ENCODE measurements at places on chromosomes 1 and 21. TPM values are rescaled to one million over a fixed set of nuclear protein-coding genes. Genes with fewer than 3 reads are reported as not detected.
A peak's percentile ranks its signal among the peaks of the same experiment; 100 is the strongest.

DNA sequence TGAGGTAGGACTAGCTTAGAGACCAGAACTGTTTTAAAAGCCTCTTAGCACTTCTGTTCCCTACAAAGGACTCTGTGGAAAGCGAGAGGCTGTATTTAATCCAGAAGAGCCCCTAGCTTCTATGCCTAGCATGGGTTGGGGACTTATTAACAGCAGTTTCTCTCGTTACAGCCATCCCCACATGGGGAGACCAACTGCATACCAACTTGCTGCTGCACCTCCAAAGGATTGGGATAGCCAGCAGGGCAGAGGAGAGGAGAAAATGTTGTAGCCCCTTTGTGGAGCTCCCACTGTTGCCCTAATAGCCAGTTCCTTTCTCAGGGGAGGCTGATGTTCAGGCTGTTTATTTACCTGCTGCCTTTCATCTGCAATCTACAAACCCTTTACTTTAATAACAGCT lies 11.0 kb upstream of the CELSR2 start:
- peaks cover 22% of the 10 kb centered on the region for H3K4me1 ChIP-seq
- no peak overlapping the region for H3K4me3 ChIP-seq
- no peaks in the 10 kb centered on the region for H3K27me3 ChIP-seq
- H3K36me3 ChIP-seq, result peaks cover 39% of the 10 kb centered on the region

DNA sequence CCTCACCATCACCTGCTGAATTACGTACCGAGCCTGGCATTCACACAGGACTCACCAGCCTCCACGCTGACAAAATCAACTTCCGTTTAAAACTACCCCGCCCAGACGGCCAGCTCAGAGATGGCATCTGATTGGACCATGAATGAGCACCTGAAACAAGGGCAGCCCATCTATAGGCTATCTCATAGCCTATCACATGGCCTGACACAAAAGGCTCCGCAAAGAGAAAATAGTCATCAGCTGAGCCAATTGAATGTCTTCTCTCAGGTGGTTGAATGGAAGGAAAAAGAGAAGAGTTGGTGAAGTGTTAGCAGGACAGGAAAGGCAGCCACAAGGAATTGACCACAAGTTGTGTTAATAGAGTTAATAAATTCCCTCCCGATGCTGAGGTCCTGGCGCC lies 50.6 kb upstream of the ZC3H12A start:
- no peak overlapping the region for H3K27ac ChIP-seq
- no peaks in the 10 kb centered on the region for H3K4me1 ChIP-seq
- no peaks in the 10 kb centered on the region for H3K36me3 ChIP-seq
- no peak for DNase-seq
- no peak overlapping the region for H3K4me3 ChIP-seq
- no peaks in the 10 kb centered on the region for H3K27me3 ChIP-seq

- H3K4me1 ChIP-seq, result peaks cover 7% of the 10 kb centered on the region
- no peak overlapping the region for H3K27ac ChIP-seq
- H3K27me3 ChIP-seq, result peaks cover 57% of the 10 kb centered on the region
- no peak for DNase-seq
These were observed 274.9 kb downstream of the FOXD2 start for GRCh38 chr1:47712596-47713299.

GPR89B gene
- 16.8 TPM for polyA plus RNA-seq

ANGPTL3 gene
- not detected for polyA plus RNA-seq

FAM72C gene
- 0.97 TPM for polyA plus RNA-seq

DNAJC6 gene
- 1.6 TPM for polyA plus RNA-seq

FCAMR gene
- not detected for polyA plus RNA-seq

DNA sequence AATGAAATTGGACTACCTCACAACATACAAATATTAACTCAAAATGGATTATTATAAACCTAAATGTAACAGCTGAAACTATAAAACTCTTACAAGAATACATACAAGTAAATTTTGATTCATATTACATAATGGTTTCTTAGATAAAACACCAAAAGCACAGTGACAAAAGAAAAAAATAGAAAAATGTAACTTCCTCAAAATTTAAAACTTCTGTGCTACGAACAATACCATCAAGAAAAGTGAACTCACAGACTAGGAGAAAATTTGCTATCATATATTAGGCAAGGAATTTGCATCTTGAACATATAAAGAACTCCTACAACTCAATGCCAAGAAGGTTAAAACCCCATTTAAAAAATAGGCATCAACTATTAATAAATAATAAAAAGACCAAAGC lies 31.2 kb downstream of the ANGPTL3 start:
- H3K4me3 ChIP-seq, result no peak overlapping the region
- no peaks in the 10 kb centered on the region for H3K4me1 ChIP-seq
- DNase-seq, result no peak
- no peaks in the 10 kb centered on the region for H3K27me3 ChIP-seq

DNAJC11 gene
- polyA plus RNA-seq, result 64.3 TPM

- 0 out of 2 replicates have a peak, but pooled peaks cover 2% of the 10 kb centered on the region for H3K36me3 ChIP-seq
- no peak for DNase-seq
- no peak overlapping the region for H3K4me3 ChIP-seq
- no peak overlapping the region for H3K27ac ChIP-seq
- H3K27me3 ChIP-seq, result no peaks in the 10 kb centered on the region
These were observed 10.0 kb downstream of the SPATA46 start for GRCh38 chr1:162366671-162367070.

DNA sequence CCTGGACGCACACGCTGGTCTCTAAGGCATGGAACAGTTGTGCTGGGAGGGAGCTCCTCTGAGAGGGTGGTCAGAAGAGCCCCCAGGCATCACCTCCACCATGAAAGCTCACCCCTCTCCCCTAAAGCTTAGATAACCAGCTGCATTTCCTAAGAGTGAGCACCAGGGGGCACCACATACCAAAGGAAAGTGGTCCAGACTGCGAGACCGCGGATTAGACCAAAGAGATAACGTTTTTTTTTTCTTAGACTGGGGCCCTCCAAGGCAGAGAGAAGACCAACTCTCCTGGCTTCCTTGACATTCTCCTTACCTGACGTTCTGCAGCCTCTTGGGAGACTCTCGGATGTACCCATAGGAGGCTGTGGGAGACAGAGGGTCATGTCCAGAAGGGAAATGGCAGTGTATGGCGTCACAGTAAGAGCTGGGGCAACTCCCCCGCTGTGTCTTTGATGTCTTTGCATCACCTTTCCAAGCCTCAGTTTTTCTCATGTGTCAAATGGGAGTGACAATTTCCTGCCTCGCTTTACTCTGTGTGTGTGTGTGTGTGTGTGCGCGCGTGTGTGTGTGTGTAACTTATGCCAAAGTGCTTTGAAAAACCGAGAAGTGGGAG lies 12.3 kb upstream of the IFNLR1 start:
- H3K4me1 ChIP-seq, result peaks cover 3% of the 10 kb centered on the region
- DNase-seq, result peak; percentile 87
- H3K4me3 ChIP-seq, result no peak overlapping the region
- H3K27ac ChIP-seq, result no peak overlapping the region
- no peaks in the 10 kb centered on the region for H3K36me3 ChIP-seq

- H3K27ac ChIP-seq, result no peak overlapping the region
- no peak for DNase-seq
- H3K4me1 ChIP-seq, result no peaks in the 10 kb centered on the region
- H3K4me3 ChIP-seq, result no peak overlapping the region
- no peaks in the 10 kb centered on the region for H3K36me3 ChIP-seq
These were observed 143.8 kb downstream of the MATN1 start for GRCh38 chr1:30579580-30579979.

GRCh38 chr1:188715566-188715965 lies 1762.1 kb downstream of the BRINP3 start:
- H3K36me3 ChIP-seq, result no peaks in the 10 kb centered on the region
- no peak overlapping the region for H3K27ac ChIP-seq
- H3K4me1 ChIP-seq, result no peaks in the 10 kb centered on the region
- H3K4me3 ChIP-seq, result no peak overlapping the region

Data from H1 (cell line).